ENCODE measurements at places on chromosomes 6 and 20.

DNA sequence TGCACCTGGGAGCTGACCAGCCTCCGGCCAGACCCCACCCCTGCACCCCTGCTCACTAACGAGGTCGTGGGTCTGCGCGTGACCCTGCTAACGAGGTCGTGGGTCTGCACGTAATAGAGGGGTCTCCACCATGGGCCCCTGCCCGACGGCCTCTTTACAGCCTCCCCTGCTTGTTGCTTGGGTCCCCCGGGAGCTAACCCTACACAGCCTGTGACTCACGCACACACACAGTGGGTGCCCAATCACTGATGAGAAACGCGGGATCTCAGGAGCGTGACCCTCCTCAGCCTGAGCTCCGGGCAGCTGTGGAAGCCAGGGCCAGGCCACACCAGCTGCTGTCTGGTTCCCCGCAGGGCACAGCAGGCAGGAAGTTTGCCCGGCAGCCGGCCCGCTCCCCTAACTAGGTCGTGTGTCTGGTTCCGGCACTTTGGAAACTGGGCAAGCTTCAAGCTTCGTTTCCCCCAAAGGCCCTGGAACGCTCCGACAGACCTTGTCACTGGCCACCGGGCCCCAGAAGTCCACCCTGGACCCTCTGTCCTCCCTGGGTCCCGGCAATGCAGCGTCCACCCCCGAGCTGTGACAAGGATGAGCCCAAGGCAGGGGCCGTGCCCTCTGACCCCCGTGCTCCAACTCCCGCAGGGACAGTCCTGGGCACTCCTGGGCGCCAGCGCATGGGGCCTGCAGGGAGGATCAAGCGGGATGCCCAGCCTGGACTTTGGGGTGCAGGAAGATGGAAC, 767 bp downstream of the PTK6 start:
- no peak for DNase-seq

GRCh38 chr20:39019805-39020325, 57.7 kb downstream of the DHX35 start:
- DNase-seq = no peak

DNA sequence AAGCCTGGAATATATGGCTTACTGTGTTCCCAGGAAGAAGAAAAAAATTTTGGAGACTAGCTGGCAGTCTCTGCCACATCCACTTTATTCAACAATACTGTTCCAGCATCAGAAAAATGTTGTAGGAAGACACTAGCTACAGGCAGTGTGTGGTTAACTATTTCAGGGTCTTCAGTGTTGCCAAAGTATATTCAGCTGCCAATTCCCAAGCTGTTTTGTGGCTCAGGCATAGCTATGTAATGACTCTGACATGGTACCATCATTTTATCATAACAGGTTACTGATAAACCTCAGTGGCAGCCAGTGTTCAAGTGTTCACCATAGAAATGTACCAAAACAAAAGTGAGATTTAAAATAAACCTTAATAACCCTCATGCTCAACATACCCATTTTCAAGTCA, 503.1 kb downstream of the ADGRB3 start:
- no peak for DNase-seq

DNA sequence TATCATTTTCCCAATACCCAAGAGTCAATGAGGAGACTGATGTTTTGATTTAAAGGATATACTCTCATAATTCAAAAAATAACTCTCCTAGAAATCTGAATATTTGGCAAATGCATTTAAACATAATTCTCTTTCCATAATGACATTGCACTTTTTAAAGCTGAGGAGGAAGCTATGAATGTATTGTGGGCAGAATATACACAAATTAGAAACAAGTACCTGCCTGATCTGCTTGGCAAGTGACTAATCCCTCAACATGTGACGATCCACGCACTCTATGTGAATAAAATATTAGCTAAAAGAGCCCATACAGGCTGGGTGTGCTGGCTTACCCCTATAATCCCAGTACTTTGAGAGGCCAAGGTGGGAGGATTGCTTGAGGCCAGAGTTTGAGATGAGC, 88.3 kb upstream of the CCDC28A start:
- no peak for DNase-seq

- DNase-seq = no peak
Observed at GRCh38 chr6:158517581-158517980, 42.3 kb upstream of the TMEM181 start.

GRCh38 chr20:1881240-1881835, 13.9 kb upstream of the SIRPA start:
- no peak for DNase-seq

GRCh38 chr20:10423735-10424134, 10.3 kb downstream of the MKKS start:
- DNase-seq = no peak

- DNase-seq = no peak
Observed at GRCh38 chr6:155010940-155011339, 15.8 kb downstream of the TIAM2 start.

DNA sequence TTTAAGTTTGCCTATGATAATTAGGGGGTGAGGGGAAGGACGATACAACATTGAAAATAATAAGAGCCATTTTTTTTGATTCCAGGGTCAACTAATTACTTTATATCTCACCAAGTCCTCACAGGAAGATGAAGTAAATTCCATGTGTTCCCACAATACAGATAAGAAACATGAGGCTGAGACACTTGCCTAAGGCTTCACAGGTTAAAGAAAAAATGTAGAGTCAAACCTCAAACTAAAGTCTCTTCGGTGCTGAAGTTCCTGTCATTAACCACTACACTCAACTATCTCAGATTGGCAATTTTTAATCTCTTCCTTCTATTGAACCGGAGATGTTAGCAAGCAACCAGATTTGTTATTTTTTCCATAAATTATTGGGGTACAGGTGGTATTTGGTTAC, 33.0 kb downstream of the MRAP2 start:
- no peak for DNase-seq

DNA sequence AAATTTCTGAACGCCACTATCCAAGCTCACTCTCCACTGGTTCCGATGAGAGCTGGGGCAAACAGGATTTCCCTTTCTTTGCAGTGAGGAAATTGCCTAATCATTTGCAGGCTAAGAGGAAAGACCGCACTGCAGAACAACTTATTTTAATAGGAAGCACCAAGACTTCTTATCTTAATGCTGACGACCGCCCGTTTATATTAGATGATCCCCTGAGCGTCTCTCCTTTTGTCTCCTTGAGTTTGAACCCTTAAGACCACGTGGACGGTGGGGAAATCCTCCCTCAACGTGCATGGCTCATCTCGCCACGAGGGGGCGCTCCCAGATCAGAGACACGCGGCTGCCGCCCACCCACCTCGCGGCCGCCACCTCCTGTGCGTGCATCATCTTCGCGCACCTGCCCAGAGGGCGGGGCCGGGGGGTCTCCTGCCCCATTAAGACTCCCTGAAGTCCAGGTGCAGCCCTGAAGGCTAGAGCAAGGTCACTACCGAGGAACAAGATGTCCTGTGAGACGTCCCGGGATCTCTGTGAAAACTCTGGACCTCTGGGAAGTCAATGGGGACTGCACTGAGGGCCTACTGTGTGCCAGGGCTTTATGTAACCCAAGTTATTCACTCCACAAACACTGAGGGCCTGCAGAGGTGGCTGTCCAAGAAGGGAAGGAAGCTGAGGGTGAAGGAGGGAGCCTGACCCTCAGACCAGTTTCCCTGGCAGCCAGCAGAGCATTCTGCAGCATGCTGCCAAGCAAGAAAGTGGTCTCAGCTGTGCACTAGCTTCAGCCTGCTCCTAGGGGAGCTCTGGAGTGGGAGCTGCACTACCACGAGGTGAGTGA, 28.1 kb downstream of the PDYN start:
- peak; percentile 59 for DNase-seq

DNA sequence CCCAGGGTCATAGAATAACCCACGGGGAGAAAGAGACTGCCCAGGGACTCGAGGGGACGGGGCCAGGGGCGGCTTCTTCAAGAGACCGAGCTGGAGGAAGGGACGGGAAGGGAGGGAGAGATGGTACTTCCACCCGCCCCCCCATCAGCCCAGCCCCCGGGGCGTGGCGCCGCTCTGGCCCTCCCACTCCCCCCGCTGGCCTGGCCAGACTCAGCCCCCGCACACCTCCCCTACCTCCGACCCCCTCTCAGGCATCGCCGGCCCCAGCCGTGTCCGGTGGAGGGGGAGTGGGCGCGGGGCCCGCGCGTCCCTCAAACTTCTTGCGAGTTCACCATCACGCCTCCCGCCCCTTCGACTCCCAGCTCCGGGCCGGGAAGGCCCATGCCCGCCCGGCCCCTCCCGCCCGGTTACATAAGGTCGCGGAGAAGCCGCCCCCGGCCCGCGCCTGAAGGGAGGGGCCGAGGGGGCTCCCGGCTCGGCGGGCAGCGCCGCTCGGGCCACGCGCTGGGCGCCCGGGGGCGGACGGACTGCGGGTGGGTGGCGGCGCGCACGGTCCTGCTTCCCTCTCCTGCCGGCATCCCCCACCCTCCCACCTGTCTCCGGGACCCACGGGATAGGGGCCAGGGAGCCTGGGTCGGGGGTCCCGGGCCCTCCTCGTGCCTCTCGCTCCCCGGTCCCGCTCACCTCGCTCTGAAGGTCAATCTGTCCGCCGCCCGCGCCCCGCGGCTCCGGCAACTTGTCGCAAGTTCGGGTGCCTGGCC, 562 bp downstream of the TFEB start:
- DNase-seq = peak; percentile 74

- DNase-seq = no peak
Observed at GRCh38 chr20:57476641-57477461, 48.1 kb downstream of the CTCFL start.

- DNase-seq = no peak
Observed at GRCh38 chr20:37670351-37670791, 23.5 kb upstream of the CTNNBL1 start.

- no peak for DNase-seq
Observed at GRCh38 chr6:63538550-63538949, 33.7 kb upstream of the LOC128125822 start.

GRCh38 chr20:19838468-19838867, 80.4 kb downstream of the RIN2 start:
- DNase-seq = no peak

- no peak for DNase-seq
Observed at GRCh38 chr6:35037664-35038038, 103.5 kb downstream of the TCP11 start.

- no peak for DNase-seq
Observed at GRCh38 chr20:1477896-1478490, 11.3 kb upstream of the NSFL1C start.

DNA sequence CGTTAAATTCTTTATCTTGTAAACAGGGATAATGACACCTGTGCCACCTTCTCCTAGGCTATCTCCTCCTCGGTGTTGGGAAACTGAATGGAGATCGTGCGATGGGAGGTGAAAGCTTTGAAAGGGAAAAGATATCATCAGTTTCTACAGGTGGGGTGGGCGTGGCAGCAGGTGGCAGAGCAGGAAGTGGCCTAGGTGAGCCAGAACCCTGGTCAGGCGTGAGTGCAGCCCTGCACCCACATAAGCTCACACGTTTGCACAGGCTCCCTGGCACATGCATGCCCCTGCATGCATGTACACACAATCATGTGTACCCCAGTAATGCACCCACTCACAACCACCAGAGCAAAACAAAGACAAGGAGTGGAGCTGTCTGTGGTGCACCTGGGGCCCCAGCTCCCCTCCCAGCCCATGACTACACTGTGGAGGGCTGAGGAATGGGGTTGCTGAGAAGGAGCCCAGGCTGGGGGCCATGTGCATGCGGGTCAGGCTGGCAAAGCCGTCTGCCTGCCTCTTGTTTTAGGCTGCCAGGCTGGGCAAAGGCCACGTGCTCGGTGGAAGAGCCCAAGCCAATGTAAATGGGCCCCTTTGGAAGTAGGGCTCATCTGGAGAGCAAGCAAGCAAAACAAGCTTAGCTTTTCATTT, 61.5 kb downstream of the TFAP2C start:
- no peak for DNase-seq

- no peak for DNase-seq
Observed at GRCh38 chr6:2740581-2740980, 10.1 kb downstream of the MYLK4 start.

DNA sequence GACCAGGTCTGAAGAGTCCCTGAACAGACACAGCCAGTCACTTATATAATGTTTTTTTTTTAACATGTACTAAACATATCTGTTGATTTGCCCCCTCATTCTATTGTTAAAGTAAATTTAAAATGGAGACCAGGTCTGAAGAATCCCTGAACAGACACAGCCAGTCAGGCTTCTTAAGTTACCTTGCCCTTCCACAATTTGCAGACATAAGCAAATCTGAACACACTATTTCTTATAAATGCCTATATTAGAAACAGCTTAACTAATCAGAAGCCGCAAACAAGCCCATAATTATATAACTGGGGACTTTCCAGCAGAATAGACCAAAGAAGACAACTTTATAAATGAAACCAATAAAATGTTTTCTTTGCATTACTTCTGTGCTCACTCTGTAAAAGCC, 118.2 kb downstream of the DNAH8 start:
- no peak for DNase-seq

GRCh38 chr6:140644017-140644416, 1269.6 kb upstream of the CITED2 start:
- no peak for DNase-seq

- DNase-seq = no peak
Observed at GRCh38 chr6:159926542-159927203, 35.9 kb downstream of the MAS1 start.

DNA sequence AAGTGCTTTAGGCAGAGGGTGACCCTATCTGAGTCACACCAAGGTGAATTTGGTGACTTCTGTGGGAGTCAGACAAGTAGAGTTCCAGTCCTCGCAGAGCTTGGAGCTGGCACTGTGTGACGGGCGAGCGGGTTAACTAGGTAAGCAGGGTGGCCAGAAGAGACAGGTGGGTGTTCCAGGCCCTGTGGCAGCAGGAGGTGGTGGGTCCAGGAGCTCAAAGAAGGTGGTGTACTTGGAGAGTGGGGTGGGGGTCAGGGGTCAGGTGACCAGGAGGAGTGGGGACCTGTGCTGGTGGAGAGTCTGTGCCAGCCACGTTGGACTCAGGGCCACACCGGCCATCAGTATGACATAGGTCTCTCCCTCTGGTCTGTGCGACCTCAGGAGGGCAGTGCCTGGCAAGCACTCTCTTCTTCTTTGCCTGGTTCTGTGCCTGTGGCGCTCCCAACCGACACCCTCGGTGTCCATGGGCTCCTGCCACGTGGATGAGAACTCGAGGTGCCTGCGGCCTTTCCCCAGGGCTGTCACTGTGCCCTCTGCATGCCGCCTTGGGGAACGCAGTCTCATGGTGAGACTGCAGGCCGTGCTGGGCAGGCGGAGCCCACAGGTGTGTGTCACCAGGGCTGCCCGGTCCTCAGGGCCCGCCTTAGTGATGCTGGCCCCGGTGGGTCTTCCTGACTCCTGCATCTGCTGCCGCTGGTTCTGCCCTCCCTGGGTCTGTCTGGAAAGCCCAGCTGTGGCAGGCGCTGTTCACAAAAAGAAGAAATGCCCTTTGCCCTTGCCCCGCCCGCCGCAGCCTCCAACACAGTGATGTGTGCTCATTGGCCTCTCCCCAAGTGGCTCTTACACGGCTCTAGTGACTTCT, 1.6 kb downstream of the MRGBP start:
- no peak for DNase-seq

DNA sequence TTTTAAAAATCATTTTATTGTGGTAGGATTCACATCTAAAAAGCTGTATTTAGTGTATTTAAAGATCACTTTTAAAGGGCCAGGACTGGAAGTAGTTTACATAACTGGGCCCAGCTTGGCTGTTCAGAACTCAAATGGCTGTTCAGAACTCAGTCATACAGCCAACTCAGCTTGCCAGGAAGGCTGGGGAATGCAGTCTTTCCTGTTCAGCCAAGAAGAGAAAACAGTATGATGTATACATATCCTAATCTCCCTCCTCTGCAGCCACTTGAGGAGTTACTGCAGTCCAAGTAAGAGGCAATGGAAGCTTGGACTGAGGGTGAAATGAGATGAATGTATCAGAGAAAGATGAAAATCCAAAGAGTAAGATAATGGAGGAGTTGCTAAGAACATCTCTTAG, 24.6 kb downstream of the DSTN start:
- no peak for DNase-seq

All from H4 (cell line).